KG1 (cell line): ENCODE measurements at places on chromosomes 12 and 14.

GRCh38 chr12:114393569-114393968 is 12.4 kb downstream of the TBX5 start:
- no peak for DNase-seq

DNA sequence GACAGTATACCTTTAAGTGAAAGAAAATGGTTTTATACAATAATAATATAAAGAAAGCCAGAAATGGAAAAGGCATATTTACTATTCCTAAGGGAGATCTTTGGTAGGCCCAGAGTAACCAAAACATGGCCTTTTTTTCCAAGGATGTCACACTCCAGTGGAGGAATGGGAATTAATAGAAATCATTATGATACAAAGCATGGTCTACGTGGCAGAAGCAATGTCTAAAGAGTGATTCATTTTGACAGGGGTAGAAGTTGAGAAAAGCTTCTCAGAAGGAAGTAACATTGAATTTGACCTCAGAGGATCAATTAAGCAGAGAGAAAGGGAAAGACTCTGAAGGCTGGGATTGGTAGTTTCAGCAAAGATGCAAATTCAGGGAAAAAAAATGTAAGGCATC is 208.6 kb downstream of the BTG1 start:
- DNase-seq: no peak

DNA sequence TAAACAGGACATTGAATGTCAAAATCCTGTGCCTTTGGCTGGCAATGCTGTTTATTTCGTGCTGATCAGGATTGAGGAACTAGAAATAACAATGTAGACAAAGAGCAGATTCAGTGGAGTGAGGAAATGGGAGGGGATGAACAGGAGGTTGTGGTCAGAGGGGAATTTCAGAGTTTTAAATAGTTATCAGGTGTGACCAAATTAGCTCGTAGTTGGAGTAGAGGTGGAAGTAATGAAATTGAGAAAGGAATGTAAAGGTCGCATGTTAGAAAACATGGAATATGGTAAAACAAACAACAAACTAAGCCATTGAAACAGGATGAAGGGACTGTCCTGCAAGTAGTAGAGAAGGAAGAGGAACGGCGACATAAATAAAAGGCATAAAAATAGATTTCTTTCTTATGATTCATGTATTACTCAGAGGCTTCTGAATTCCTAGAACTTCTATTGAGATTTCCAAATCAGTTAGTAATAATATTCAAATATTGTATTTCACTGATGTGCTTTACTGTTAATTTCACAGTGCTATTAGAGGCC is 9.5 kb upstream of the SAV1 start:
- DNase-seq: no peak

DNA sequence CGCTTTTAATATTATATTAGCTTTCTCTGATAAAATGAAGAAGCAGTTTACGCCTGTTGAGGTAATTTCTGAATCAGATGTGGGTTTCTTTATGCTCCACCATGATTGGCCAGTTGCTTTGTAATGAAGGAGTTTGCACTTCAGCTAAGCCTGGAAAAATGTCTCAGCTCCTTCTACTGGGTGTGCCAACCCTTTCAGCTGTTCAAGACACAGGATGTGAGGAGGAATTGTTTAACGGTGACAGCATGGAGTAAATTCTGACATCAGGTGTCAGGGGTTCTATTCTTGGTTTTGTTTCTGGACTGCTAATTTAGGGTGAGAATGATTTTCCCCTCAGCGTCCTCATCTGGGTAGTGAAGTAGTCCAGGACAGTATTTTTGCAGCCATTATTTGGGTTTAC is 43.5 kb downstream of the FLRT2 start:
- no peak for DNase-seq

DNA sequence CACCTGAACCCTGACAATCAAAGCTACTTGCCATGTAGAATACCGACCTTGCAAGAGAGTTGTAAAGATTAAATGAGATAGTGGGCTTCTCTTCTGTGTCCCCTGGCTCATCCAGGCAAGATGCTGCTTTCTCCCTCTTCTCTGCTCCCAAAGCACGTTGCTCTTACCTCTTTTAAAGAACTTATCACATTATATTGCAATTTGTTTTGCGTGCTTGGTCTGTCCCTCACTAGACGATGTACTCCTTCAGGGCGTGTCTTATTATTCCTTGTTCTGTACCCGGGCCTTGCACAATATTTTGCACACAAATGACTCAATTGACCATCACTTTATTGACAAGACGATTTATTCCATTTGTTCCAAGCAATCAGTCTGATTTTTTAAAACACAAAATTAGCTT is 3.3 kb downstream of the DCN start:
- DNase-seq: no peak

DNA sequence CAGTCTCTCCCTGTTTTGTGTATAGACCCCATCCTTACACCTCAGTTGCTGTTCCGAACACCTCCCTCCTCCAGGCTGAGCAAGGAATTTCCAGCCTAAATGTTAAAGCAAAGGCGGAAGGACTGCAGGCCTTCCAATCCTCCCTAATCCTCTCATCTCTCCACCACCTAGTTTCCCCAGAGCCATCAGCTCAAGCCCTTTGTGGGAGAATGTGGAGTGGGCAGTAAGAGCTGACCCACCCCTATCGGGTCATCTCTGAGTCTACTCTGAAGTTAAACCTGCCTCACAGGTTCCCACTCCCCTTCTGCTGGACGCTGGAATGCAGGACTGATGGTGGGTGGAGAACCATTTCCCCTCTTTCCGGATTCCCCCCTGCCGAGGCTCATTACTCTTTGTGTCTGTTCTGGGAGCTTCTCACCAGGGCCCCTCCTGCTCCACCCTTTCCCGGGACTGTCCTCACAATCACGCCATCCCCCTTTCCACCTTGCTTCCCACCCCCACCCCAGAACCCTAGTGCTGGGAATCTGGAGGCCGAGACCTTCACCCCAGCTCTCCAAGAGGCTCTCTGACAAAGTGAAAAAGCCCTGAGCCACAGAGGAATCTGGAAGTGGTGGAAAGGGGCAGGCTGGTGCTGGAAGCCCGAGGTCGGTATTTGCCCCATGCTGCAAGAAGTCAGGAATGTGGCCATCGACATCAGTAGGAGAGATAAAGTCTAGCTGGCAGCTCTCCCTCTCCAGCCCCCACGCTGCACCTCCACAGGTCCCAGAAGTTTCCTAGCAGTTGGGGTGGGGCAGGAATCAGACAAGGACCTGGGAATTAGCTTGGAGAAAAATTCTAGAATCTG is 3.3 kb upstream of the KRT18 start:
- DNase-seq: no peak

DNA sequence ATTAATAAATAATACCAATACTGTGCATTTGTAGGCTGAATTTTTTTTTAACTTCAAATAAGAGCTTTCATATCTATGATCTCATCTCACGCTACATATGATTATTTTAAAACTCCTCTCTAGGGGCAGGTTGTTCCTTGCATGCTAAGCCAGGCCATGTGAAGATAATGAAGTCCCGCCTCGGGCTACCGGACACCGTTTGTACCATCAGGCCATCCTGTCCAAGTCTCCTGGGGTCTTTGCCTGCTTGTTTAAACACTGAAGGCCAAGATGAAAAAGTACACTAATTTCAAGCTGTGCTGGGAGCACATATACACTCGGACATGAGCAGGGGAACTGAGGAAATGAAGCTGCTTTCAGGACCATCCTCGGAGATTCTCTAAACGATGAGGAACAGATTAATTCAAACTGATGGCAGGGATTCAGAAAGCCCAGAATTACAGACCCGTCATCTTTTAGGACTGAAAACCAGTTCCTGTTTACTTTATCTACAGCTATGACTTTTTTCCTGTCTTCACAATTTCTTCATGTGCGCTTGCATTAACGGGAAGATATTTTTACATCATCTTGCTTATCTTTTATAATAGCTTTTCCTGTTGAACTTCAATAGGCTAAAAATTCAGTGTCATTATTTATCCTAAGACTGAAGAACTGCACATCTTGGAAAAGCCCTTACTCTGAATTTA is 6.3 kb upstream of the ABHD12B start:
- no peak for DNase-seq

GRCh38 chr14:77965919-77966435 is 166.1 kb downstream of the ADCK1 start:
- no peak for DNase-seq

- no peak for DNase-seq
Measured at GRCh38 chr12:54294152-54294952, 6.5 kb downstream of the NFE2 start.

DNA sequence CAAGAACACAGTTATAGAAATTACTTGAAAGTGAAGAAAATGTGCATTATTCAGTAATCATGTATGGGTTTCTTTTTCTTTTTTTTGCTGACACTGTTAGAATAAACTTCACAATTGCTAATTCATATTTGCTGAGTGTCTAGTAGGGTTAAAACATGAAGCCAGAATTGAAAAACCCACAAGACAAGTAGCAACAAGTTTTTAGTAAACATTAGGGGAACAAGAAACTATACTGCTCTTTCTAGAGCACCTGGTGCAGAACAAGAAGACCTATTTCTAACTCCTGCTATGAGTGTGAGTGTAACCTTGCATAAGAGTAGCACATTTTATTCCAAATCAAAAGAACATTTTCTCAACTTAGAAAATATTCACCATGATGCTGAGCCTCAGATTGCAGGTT is 83.2 kb downstream of the ITPR2 start:
- no peak for DNase-seq

DNA sequence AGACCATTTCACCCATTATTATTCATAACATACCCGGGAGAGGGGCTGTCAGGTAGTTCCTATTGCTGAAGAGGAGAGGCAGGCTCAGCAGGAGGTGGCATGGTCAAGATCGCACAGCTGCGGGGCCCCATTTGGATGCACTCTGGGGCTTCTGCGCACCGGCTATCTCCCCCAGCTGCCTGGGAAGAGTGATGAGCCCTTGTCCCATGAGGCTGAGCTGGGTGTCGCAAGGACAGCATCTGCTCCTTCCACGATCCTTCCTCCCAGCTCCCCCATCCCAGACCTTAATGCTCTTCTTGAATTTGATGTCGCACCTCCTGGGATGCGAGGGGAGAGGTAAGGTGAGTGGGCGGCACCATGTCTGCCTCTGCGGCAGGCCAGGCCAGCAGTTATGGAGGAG is 62.6 kb downstream of the SLC24A4 start:
- DNase-seq: no peak

DNA sequence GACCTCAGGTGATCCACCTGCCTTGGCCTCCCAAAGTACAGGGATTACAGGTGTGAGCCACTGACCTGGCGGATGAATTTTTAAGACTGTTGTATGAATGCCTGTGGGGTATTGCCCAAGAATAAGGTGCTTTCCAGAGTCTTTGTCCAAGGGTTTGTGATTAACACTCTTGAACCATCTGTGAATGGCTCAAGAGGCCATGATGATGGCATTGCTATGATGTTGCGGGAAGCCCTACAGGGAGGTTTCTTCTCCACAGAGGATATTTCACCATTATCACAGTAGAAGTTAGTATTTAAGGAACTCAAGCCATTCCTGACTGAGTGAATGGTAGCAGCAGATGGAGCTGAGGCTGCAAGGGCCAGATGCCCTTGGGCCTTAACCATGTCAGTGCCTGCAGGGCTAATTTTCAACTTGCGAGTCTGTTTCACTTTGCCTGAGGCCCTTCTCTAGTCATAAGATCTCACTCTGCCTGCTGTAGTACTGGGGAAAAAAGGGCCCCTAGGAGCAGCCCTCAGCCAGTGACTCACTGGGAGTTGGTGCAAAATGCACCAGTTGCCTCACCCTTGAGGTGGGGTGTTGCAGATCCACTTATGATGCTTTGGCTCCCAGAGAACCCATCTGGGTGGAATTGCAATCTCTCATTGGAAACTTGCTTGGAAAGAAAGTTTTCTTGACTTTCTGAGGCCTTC is 108.6 kb upstream of the FLRT2 start:
- no peak for DNase-seq

DNA sequence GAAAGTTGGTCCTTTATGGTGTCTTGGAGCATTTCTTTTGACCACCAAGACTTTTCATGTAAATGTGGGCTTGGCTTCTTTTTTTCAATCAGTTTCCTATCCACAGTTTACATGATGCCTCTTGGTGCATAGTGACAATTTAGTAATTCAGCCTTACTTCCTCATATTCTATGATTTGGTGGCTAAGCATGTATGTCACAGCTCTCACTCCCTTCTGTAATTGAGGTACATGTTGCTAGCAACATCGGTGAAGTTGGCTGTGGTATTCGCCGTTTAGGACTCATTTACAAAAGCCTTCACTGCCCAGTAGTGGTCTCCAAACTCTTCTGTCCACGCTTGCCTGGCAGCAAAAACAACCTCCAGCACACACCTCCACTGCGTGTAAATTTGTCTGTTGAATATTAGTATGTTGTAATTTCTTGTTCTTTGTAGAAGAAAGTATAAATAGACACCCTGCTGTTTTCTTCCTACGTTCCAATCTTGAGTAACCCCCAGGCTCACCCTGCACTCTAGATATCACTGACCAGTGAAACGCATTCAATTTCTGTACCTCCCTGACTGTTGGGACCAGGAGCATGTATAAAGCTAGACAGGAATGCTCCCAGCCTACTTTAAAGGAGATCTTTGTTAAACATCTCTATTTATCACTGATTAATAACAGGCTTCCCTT is 90.4 kb downstream of the PPP2R5C start:
- peak; percentile 10 for DNase-seq

DNA sequence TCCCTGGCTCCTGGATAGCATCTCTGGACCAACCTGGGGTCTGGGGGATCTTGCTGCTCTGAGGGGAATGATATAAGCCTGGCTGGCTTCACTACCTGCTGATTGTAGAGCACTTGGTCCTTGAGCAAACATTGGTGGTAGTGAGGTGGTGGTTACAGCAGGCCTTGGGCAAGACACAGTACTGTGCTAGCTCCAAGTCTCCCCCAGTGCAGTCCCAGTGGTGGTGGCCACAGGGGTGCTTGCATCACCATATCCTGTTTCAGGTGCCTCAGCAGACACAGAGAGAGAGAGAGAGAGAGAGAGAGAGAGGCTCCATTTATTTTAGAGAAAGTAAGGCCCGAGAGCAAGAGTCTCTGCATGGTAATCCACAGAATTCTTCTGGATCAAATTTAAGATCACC is 186.3 kb downstream of the MYRFL start:
- DNase-seq: no peak

- DNase-seq: no peak
Measured at GRCh38 chr14:54353266-54353665, 43.5 kb upstream of the CDKN3 start.
